Activated CD4-positive, alpha-beta T cell treated with anti-CD3 and anti-CD28 coated beads, Interleukin-2, amount 50 U/mL, for 4 hours (primary cell): ENCODE measurements at places on chromosomes 4 and X.

DNA sequence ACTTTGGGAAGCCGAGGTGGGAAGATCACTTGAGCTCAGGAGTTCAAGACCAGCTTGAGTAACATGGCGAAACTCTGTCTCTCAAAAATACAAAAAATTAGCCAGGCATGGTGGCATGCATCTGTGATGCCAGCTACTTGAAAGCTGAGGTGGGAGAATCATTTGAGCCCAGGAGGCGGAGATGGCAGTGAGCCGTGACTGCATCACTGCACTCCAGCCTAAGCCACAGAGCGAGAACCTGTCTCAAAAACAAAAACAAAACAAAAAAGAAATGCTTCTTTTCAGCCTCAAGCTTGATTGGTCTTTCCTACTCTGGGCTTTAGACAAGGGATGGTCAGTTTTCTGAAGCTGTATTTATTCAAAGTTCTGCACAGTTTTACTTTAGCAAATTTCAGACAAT lies 15.8 kb upstream of the DHRSX start:
- no peak for DNase-seq

- no peak for DNase-seq
Observed at GRCh38 chrX:52277666-52278065, 91.2 kb upstream of the XAGE2 start.

GRCh38 chr4:5142726-5143125 lies 91.4 kb downstream of the STK32B start:
- DNase-seq: no peak

DNA sequence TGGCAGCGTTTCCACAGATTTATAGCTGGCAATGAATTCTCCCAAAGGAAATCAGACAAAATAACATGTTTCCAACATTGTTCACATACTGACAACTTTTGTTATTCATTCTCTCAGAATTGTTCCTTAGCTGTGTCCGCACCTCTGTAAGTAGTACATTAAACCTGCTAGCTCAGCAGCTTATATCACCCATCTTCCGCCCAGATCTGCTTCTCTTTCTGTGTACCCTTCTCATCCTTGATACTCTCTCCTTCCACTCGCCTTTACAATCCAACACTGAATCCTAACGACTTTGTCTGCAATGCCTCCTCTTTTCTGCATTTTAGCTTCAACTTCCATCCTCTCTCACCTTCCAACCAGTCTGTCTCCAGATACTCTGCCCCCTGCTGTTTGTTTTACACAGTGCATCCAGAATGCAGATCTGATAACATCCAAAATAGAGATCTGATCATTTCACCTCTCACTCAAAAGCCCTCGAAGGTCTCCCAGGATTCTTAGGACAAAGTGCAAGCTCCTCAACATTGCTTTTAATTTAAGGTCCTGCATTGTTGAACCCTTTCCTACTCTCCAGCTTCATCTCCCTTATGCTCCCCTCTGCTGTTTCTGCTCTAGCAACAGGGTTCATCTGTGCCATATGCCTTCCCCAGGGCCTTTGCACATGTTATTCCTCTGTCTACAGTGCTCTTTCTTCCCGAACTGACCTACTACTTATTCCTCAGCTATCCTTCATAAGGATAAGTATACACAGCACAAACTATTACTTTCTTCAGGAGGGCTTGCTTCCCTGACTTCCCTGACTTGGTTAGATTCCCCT lies 67.3 kb upstream of the VBP1 start:
- peak; percentile 21 for DNase-seq

DNA sequence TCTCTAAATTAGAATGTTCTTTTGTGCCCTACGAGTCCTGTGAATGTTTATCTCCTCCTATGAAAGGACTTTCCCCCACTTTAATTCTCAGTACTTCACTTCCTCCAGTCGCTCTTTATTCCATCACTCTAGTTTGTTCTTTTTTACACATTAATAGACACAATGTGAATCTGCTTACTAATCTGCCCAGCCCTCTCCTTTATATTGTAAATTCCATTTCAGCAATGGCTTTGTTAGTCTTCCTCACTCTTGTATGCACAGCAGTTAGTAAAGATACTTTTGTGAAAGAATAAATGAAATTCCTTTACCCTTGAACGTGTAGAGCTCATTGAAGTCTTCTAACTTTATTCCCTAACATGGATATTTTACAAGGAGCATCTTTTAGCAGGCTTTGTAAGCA lies 255.3 kb downstream of the GALNTL6 start:
- no peak for DNase-seq

- DNase-seq: peak; percentile 86
Observed at GRCh38 chrX:16719334-16720084, at the start of gene SYAP1. Gene SYAP1, plus strand, starts transcription at chrX:16719612. Its CDS starts 113 bp downstream, at chrX:16719725.

GRCh38 chr4:59805176-59805575 lies 1395.0 kb upstream of the ADGRL3 start:
- no peak for DNase-seq

- no peak for DNase-seq
Observed at GRCh38 chr4:152572417-152573086, 36.7 kb upstream of the FBXW7 start.

- DNase-seq: no peak
Observed at GRCh38 chr4:26589705-26590104, 5.8 kb downstream of the TBC1D19 start.

DNA sequence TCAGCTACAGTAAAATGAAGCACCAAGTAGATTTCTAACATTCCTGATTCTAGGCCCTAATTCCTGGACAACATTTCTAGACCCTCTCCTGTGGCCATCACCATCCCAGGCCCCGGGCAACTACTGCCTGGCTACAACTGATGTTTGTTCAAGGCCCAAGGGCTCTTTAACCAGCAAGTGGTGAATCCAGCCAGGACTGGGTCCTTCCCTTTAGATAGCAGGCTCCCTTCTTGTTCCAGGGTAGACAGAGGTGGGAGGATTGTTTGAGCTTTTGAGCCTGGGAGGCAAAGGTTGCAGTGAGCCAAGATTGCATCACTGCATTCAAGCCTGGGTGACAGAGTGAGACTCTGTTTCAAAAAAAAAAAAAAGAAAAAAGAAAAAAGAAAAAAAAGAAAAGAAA lies 12.7 kb upstream of the AADAT start:
- DNase-seq: no peak

- no peak for DNase-seq
Observed at GRCh38 chrX:93420525-93421082, 252.8 kb downstream of the NAP1L3 start.

DNA sequence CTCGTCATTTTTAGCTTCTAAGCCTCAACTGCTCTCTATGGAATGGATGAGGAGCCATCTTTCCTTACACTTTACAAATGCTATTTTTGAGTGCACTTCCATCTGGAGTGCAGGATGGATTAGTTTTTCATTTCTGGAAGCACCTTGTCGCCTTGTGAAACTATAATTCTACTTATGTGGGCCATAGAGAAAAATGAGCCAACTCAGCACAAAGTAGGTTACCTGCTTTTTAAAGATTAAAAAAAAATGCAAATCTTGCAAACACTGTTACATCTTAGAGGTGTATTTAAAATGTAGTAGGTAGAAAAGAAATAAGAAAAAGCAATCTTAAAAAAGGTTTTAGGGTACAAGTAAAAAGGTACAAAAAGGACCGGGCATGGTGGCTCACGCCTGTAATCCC lies 10.9 kb downstream of the BOD1L1 start:
- no peak for DNase-seq

DNA sequence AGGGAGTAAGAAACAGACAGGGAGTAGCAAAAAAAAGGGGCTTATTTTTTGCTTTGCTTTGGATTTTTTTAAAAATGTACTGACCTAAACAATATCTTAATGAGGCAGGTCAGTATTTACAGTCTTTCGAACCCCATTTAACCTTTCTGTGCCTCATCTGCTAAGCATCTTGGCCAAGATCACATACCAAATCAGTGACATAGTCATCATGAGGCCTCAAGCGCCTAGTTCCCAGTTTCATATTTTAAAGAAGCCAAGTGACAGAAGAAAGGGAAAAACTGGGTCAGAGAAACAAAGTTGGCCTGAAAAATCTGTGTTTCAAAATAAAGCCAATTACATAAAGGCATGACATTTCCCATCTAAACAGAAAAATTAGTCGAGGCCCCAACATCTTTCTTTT lies 94.6 kb upstream of the WDR44 start:
- no peak for DNase-seq

DNA sequence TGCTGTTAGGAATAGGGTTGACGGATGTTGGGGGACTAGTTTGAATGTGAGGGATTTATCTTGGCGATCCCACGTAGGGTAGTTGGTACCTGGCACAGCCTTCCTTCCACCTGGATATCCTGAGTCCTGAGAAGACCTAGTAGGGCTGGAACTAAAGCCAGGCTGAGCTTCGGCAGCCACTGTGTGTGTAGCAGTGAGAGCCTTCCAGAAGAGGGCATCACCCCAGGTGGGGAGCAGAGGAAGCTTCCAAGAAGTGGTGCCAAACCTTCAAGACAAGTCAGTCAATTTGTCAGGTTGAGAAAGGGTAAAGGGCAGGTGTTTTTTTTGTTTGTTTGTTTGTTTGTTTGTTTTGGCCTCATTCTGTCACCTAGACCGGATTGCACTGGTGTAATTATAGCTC lies 1.2 kb upstream of the FGFBP2 start:
- no peak for DNase-seq

- DNase-seq: no peak
Observed at GRCh38 chrX:71439896-71440295, 73.7 kb downstream of the TAF1 start.

DNA sequence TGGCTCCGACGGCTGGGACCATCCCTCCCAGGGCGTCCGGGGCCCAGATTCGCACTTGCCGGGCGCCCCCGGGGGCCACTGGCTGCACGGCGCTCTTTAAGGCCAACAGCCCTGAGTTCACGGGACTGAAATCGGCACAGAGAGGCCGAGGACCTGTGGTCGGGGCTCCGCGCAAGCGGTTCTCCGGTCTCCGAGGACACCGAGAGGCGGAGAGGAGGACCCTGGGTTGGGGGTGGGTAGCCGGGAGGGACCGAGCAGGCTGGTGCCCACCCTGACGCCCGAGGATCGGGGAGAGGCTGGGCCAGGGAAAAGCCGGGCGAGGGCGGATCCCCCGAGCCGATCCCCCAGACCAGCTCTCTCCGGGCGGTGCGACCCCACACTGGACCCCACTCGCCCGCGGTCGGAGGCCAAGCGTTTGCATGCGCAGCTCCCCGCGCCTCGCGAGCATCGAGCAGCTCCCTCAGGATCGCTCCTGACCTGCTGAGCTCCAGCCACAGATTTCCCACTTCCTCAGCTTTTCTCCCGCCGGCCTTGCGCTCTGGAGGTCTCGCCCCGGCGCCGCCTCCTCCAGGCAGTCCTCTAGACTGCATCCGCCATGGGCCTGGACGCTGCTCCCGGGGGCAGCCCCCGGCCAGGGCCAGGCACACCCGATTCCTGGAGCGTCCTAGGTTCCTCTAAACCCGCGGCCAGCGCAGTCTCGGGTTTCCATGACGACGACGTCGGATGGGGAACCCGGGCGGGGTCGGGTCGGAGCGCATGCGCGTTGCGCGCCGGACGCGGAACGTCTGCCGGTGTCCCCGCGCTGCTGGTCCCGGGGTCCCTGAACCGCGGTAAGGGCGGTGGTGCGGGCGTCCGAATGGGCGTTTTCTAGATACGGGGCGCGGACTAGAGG lies 17.6 kb upstream of the NAT8L start:
- DNase-seq: peak; percentile 73

DNA sequence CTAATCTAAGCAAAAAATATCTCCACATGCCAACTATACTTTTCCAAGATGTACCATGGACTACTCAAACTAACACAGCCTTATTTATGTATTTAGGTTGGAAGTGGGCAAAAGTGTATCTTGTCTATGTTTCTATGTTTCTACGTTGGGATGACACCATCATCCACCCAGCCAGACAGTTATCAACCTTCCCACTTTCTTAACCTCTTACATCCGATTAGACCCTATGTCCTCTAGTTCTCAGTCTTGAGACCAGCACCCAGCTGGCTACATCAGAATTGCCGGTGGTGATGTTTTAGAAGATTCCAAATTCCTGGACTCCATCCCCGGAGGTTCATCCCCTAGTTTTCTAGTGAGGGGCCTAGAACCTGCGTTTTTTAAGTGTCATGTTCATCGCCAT lies 1.0 kb upstream of the AASDH start:
- DNase-seq: no peak

DNA sequence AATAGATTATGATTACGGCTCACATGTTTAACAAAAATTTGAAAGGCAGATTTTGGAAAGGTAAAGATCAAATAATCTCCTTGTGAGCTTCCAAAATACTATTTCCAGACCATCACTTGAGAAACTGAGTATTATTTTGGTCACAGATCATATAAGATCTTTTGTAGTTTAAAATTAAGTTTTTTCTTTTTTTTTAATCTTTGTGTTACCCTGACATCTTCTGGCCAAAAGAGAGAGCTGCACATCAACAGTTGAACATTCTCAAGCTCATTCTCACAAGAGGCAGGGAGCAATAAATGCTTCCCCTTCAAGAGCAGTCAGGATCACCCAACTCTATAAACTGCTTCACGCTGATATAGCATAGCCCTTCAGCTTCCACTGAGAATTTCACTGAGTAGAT lies 15.9 kb downstream of the TMEM192 start:
- no peak for DNase-seq

DNA sequence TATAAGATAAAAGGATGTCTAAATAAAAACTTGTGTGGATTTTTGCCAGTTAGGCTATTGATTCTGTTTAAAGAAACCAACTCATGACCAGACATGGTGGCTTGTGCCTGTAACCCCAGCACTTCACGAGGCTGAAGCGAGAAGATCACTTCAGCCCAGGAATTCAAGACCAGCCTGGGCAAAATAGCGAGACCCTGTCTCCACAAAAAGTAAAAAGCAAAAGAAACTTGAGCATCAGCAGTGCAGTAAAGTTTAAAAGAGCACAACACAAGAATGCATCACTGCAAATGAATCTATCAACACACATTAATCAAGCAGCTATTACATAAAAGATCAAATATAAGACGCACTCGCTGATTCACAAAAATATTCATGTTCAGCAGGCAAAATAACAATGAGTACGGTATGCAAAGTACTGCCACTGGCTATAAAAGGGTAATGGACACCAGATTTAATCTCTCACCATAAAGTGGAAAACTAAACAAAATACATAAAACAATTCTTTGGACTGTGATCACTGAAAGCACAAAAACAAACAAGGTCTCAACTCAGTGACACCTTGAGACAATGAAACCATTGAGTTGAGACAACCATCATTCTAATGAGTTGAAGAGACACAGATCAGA lies 41.3 kb downstream of the LRBA start:
- DNase-seq: no peak

DNA sequence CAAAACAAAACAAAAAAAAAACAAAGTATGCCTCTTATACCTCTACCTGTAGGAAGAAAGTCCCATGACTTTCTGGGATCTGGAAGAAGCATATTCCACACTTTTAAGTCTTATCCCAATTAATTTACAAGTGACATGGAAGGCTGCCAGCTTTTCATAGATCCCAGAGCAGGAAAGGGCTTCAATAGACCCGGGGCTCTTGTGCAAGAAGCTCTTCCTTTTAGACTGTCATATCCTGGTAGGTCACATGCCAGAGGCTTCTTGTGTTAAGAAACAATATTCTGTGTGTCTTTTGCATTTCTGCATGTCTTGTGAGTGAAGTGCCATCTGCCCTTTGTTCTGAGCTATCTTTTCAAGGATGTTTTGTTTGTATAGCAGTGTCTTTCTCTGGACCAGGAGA lies 84.4 kb upstream of the PHOX2B start:
- DNase-seq: no peak

GRCh38 chr4:48491514-48492176 lies 1.6 kb downstream of the ZAR1 start:
- DNase-seq: no peak
